A673 (cell line): ENCODE measurements at places on chromosomes 11 and 22. TPM values are rescaled to one million over a fixed set of nuclear protein-coding genes. Genes with fewer than 3 reads are reported as not detected.

- peaks cover 4% of the 10 kb centered on the region for H3K36me3 ChIP-seq
- peak; percentile 8 for DNase-seq
- no peaks in the 10 kb centered on the region for H3K27me3 ChIP-seq
- peak overlapping the region; percentile 97 for H3K27ac ChIP-seq
- peak overlapping the region; percentile 95 for H3K4me3 ChIP-seq
These were observed 1.5 kb downstream of the CRKL start for GRCh38 chr22:20918663-20919218.

GRCh38 chr11:47148903-47149531 lies 27.7 kb downstream of the ARFGAP2 start:
- no peak for DNase-seq
- H3K27me3 ChIP-seq, result no peaks in the 10 kb centered on the region
- no peaks in the 10 kb centered on the region for H3K36me3 ChIP-seq
- H3K27ac ChIP-seq, result no peak overlapping the region

DNA sequence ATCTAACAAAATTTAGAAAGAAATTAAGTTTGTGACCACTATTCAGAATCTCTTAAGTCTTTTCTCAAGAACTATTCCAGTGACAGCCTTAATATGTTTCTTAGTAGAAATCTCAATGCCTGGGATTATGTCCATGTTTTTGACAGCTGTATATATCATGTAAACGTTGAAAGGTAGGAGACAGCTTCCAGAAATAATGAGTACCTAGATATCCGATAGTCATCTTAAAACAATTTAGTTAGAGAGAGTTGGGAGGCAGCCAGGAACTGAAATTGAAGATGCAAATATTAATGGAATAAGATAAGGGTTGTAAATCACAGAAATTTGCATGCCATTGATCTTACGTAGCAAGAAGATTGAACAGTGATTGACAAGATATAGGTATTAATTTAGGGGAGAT lies 955.2 kb downstream of the JRKL start:
- no peak for DNase-seq
- H3K36me3 ChIP-seq, result no peaks in the 10 kb centered on the region
- no peaks in the 10 kb centered on the region for H3K27me3 ChIP-seq
- no peak overlapping the region for H3K27ac ChIP-seq

DNA sequence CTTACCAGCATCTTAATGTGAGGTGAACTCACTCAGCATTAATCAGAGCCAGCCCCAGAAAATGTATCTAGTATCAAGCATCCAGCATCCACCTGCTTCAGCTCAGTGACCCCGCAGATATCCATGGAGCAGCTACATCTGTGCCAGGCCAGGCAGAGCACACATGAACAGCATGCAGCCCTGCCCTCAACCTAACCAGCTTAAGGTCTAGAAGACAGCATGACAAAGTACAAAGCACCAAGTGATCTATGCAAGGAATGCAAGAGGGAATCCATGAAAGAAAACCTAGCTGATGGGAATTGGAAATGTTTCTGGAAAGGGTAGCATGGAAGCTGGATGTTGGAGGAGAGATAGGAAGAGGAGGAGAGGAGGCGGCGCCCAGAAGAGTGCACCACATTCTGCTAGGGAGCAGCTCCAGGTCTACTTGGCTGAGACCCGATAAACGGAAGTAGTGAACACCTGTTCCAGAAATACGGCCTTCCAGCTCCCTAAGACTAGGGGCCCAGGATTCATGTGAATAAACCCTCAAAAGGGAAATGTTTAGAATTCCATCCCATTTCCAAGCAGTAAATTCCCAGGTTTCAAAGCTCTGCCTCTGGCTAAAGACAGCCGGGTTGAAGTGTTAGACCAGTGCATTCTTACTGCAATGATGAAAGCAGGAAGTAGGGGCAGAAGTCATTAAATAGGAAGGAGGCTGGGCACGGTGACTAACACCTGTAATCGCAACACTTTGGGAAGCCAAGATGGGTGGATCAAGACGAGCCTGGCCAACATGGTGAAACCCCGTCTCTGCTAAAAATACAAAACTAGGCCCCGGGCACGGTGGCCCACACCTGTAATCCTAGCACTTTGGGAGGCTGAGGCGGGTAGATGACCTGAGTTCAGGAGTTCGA lies 23.5 kb upstream of the L3MBTL2 start:
- no peak overlapping the region for H3K4me3 ChIP-seq
- H3K36me3 ChIP-seq, result peaks cover 39% of the 10 kb centered on the region
- no peaks in the 10 kb centered on the region for H3K27me3 ChIP-seq
- H3K4me1 ChIP-seq, result no peaks in the 10 kb centered on the region

The OR6T1 gene
- total RNA-seq, result not detected in 2 replicates

The MRGPRX3 gene
- not detected in 2 replicates for total RNA-seq

The GRIA4 gene
- not detected in 2 replicates for total RNA-seq
